ENCODE measurements at places on chromosomes 1 and 21.

GRCh38 chr1:36349241-36349671 is 25.8 kb upstream of the EVA1B start:
- DNase-seq: peak; percentile 28

DNA sequence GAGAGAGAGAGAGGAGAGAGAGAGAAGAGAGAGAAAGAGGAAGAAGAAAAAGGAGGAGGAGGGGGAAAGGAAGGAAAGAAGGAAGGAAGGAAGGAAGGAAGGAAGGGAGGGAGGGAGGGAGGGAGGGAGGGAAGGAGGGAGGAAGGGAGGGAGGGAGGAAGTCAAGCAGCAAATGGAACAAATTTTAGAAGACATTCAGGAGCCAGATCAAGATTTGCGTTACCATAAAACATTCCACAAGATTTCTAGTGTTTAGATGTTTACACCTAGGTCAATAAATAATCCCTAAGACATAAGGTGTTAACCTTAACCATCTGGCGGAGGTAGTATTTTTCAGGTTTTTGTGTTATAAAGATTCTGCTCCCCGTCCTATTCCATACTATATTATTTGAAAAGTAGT is 1320.1 kb upstream of the PRMT6 start:
- no peak for DNase-seq

GRCh38 chr1:226327761-226328162 is 18.8 kb upstream of the LIN9 start:
- DNase-seq: no peak

GRCh38 chr1:27643600-27644368 is 8.8 kb upstream of the FGR start:
- peak; percentile 53 for DNase-seq

- no peak for DNase-seq
Measured at GRCh38 chr21:25412100-25412499, 195.2 kb downstream of the MRPL39 start.
